PC-9 (cell line): ENCODE measurements at places on chromosomes 1 and 21. TPM values are rescaled to one million over a fixed set of nuclear protein-coding genes. Genes with fewer than 3 reads are reported as not detected.

- DNase-seq: no peak
- H3K27me3 ChIP-seq: no peaks in the 10 kb centered on the region
- no peak overlapping the region for H3K4me3 ChIP-seq
- H3K27ac ChIP-seq: no peak overlapping the region
- H3K4me1 ChIP-seq: peaks cover 13% of the 10 kb centered on the region; the same call in 1 of the 2 replicates
These were observed 92.6 kb downstream of the NID1 start for GRCh38 chr1:235972311-235972689.

GRCh38 chr21:15839601-15840000 lies 109.8 kb downstream of the USP25 start:
- no peaks in the 10 kb centered on the region for H3K27me3 ChIP-seq
- DNase-seq: no peak
- H3K36me3 ChIP-seq: peaks cover 6% of the 10 kb centered on the region; the same call in 1 of the 2 replicates
- no peak overlapping the region for H3K4me3 ChIP-seq
- no peak overlapping the region for H3K27ac ChIP-seq

- no peaks in the 10 kb centered on the region for H3K36me3 ChIP-seq
- peak overlapping the region; percentile 43; the same call in 1 of the 2 replicates for H3K4me3 ChIP-seq
- DNase-seq: no peak
These were observed 408 bp downstream of the ESRRG start for GRCh38 chr1:216722821-216723220.

GRCh38 chr1:1538334-1538733 lies 2.1 kb downstream of the TMEM240 start:
- H3K27me3 ChIP-seq: no peaks in the 10 kb centered on the region
- no peak for DNase-seq
- no peak overlapping the region for H3K4me3 ChIP-seq
- H3K4me1 ChIP-seq: no peaks in the 10 kb centered on the region
- H3K36me3 ChIP-seq: no peaks in the 10 kb centered on the region

GRCh38 chr1:41241354-41241748 lies 755 bp downstream of the SCMH1 start:
- H3K27me3 ChIP-seq: no peaks in the 10 kb centered on the region
- H3K27ac ChIP-seq: no peak overlapping the region
- peak; percentile 43 for DNase-seq
- peaks cover 41% of the 10 kb centered on the region for H3K4me1 ChIP-seq
- H3K4me3 ChIP-seq: peak overlapping the region; percentile 65; the same call in 1 of the 2 replicates
- H3K36me3 ChIP-seq: no peaks in the 10 kb centered on the region

DNA sequence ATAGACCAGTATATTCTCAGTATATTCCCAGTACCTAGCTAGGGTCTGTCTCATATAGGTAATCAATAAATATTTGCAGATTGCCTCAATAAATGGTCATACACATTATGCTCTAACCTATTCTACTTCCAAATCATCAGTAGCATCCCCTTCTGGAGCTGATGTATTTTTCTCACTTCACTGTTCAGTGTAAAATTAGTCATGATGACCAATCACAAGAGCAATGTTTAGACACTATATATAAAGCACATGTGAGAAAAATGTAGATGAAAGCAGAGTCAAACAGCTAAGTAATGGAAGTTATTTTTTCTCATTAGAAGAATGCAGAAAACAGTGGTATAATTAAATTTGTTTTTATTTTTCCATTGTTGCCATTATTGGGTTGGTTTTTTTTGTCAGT lies 34.7 kb downstream of the EPRS1 start:
- H3K4me3 ChIP-seq: no peak overlapping the region
- no peak for DNase-seq
- H3K27me3 ChIP-seq: no peaks in the 10 kb centered on the region
- H3K36me3 ChIP-seq: peaks cover 32% of the 10 kb centered on the region

- no peaks in the 10 kb centered on the region for H3K36me3 ChIP-seq
- H3K4me3 ChIP-seq: peak overlapping the region; percentile 82
- no peak overlapping the region for H3K27ac ChIP-seq
- no peak for DNase-seq
- H3K4me1 ChIP-seq: peaks cover 20% of the 10 kb centered on the region
- no peaks in the 10 kb centered on the region for H3K27me3 ChIP-seq
These were observed 1.1 kb downstream of the SLC35F3 start for GRCh38 chr1:233905416-233906051.

- H3K27ac ChIP-seq: no peak overlapping the region
- H3K36me3 ChIP-seq: no peaks in the 10 kb centered on the region
- no peaks in the 10 kb centered on the region for H3K4me1 ChIP-seq
- DNase-seq: no peak
These were observed 119.3 kb downstream of the DAB1 start for GRCh38 chr1:57304591-57304990.

DNA sequence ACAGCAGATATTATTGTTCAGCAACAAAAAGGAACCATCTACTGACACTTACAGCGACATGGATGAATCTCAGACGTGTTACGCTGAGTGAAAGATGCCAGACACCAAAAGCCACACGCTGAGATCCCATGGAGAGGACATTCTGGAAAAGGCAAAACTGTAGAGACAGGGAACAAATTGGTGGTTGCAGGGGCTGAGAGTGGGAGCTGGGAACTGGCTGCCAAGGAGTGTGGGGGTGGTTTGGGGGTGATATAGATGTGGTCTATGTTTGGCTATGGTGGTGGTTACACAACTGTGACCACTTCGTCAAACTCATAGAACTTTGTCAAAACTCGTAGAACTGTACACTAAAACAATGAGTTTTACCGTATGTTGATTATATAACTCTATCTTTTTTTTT lies 57.7 kb downstream of the RIPK4 start:
- no peaks in the 10 kb centered on the region for H3K27me3 ChIP-seq
- peak overlapping the region; percentile 93; the same call in 1 of the 2 replicates for H3K27ac ChIP-seq
- H3K4me1 ChIP-seq: peaks cover 61% of the 10 kb centered on the region

DNA sequence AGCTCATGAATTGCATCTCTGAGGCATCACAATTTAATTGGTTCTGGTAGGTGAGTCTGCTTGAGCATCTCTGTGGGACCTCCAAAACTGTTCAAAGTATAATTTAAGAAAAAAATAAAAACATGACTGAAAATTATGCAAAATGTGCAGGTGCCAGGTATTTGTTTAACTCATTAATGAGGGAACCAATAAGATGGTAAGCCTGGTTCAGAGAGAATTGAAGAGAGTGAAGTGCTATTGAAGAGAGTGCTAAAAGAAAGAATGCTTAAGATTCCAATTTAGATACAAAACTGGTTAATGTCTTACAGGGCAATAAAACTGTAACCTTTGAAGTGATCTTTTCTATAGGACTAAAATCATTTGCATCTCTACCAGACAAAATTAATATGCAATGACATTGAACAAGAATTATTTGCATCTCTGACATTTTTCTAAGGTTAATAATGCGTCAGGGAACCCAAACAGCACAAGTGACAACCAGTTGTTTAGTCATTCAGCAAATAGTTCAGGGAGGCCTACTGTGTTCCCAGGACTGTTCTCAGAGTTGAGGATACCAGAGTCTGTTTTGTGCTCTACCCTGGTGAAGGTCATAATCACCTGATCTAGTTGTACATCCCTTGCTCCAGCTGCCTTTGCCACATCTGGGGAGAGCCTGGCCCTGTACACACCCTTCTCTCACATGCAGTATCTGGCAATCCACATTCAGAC lies 183.5 kb downstream of the PATJ start:
- H3K27me3 ChIP-seq: no peaks in the 10 kb centered on the region
- DNase-seq: no peak
- H3K4me3 ChIP-seq: no peak overlapping the region
- H3K36me3 ChIP-seq: peaks cover 16% of the 10 kb centered on the region; the same call in 1 of the 2 replicates

GRCh38 chr1:78645723-78646122 lies 3.9 kb upstream of the IFI44 start:
- H3K4me1 ChIP-seq: no peaks in the 10 kb centered on the region
- DNase-seq: no peak
- no peaks in the 10 kb centered on the region for H3K27me3 ChIP-seq

- no peaks in the 10 kb centered on the region; the same call in 1 of the 2 replicates for H3K4me1 ChIP-seq
- peak overlapping the region; percentile 54; the same call in 1 of the 2 replicates for H3K4me3 ChIP-seq
- H3K27me3 ChIP-seq: no peaks in the 10 kb centered on the region
- no peak overlapping the region for H3K27ac ChIP-seq
These were observed 633 bp downstream of the THEMIS2 start for GRCh38 chr1:27872802-27873551.

- peak; percentile 50 for DNase-seq
- H3K27ac ChIP-seq: no peak overlapping the region
- no peaks in the 10 kb centered on the region for H3K4me1 ChIP-seq
- no peaks in the 10 kb centered on the region for H3K36me3 ChIP-seq
These were observed 119.5 kb downstream of the HMCN1 start for GRCh38 chr1:185853739-185854138.

DNA sequence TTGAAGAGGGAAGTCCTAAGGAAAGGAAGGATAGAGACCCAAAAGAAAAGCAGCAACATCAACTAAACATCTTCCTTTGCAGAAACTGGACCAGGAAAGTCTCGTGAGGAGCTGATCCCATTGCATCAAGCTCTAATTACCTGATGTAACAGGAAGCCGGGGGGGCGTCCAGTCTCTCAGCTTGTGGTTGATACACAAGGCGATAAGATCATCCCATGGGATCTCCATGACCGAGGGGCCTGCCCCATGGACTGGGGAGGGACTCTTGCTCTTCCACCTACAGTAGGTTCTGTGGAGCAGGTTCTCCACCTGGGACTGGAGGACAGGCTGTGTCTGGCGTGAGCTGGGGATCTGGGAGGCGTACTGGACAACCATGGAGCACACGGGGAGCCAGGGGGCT lies 14.8 kb upstream of the LSS start:
- H3K4me1 ChIP-seq: no peaks in the 10 kb centered on the region
- no peaks in the 10 kb centered on the region; the same call in 1 of the 2 replicates for H3K36me3 ChIP-seq
- DNase-seq: no peak
- no peak overlapping the region for H3K4me3 ChIP-seq

DNA sequence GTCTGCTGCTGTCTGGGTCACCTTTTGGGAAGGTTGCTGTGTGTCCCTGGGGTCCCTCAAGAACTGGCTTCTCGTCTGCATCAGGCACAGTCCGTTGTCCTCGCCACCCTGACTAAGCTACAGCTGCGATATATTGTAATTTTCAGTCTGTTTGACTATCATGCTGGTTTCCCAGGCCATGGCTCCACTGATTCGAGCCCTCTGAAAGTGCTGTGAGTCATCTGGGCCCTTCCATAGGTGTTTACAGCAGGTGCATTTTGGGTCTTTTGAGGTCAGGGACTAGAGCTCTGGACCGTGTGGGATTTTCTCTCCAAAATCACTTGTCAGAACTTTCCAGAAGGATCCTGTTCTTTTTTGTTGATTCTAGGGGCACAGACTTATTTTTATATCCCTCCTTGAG lies 52.8 kb downstream of the SPSB1 start:
- H3K4me3 ChIP-seq: no peak overlapping the region
- peak; percentile 58 for DNase-seq
- H3K27ac ChIP-seq: peak overlapping the region; percentile 13
- no peaks in the 10 kb centered on the region for H3K27me3 ChIP-seq
- H3K36me3 ChIP-seq: no peaks in the 10 kb centered on the region

DNA sequence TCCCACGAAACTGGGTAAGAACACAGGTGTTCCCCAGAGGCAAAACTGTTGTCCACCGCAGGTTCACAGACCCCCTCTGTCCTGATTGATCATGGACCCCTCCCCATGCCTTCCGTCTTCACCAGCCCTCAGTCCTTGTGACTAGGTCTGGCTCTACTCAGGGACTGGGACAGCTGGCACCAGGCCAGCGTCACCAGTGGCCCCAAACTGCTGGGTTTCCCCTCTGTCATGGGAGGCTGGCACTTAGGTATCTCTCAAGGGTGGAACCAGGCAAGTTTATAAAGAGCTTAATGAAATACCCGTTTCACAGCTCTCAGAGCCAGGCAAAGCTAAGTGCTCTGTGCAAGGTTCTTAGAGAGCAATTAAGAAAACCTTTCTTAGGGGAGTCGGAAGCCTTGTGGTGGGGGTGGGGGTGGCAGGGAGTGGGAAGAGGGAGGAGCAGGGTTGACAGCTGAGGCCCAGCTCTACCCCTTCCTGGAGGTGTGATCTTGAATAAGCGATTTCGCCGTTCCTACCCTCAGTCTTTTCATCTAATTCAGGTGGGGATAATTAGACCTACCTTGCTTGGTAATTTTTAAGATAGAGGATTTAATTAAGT lies 35.0 kb upstream of the IFNLR1 start:
- H3K36me3 ChIP-seq: no peaks in the 10 kb centered on the region
- no peak overlapping the region for H3K4me3 ChIP-seq
- H3K27me3 ChIP-seq: no peaks in the 10 kb centered on the region
- DNase-seq: no peak
- no peak overlapping the region for H3K27ac ChIP-seq
- 0 out of 2 replicates have a peak, but pooled peaks cover 1% of the 10 kb centered on the region for H3K4me1 ChIP-seq

GRCh38 chr1:206693029-206693428 lies 8.3 kb downstream of the MAPKAPK2 start:
- H3K27ac ChIP-seq: no peak overlapping the region
- no peaks in the 10 kb centered on the region for H3K36me3 ChIP-seq
- no peak for DNase-seq
- no peak overlapping the region for H3K4me3 ChIP-seq
- peaks cover 7% of the 10 kb centered on the region for H3K4me1 ChIP-seq

DNA sequence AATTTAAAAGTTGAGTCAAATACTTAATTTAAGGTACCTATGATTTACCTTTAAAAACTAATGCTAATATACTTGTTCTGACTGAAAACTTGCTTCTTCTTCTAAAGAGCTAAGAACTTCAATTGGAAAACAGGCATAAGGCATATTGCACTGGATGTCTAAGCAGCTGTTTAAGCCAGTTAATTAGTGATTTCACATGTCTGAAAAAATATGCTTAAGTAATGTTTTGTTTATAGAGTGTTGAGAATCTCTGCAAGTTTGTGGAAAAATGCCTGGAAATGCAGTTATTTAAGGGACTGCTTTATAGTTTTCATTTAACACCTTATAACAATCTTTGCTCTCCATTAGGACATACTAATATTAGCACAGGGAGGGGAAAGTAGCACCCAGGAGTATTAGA lies 28.2 kb downstream of the UBE2U start:
- no peaks in the 10 kb centered on the region for H3K36me3 ChIP-seq
- H3K4me3 ChIP-seq: no peak overlapping the region
- no peaks in the 10 kb centered on the region; the same call in 1 of the 2 replicates for H3K4me1 ChIP-seq
- no peak overlapping the region for H3K27ac ChIP-seq

DNA sequence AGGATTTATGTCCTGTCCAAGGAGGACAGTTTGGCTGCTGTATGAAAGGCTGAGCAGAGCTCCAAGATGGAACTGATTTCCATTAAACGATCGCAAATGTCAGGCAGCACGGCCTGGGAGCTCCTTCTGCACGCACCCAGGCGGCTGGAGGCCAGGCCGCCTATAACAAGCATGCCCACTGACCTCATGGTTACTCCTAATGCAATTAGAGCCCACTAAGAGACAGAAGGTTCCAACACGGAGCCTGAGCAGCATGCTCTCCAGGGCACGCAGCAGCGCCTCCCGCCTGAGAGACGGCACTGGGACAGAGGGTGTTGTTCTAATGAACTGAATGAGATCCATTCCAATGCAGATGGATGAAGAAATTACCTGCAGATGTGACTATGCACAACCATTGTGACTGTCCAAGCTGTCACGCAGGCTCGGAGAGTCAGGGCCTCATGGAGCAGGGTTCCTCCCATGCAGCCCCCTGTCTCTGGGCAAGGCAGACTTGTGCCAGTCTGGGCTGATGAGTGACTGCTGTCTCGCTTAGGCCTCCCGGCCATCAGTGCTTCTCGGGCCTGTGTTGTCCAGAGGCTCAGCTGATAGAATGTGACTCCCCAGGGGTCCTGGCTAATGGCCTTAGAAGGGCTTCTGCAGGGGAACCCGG lies 25.2 kb upstream of the CDCA8 start:
- DNase-seq: no peak
- H3K4me3 ChIP-seq: no peak overlapping the region
- H3K4me1 ChIP-seq: no peaks in the 10 kb centered on the region

Gene DRAXIN
- total RNA-seq: not detected in 2 replicates

Gene KRTAP11-1
- total RNA-seq: not detected in 2 replicates

Gene VAV3
- 0.63 and 1.7 TPM in 2 replicates for total RNA-seq

Gene GBP5
- total RNA-seq: not detected in 2 replicates

Gene ATAD3C
- 4.0 and 4.2 TPM in 2 replicates for total RNA-seq

Gene JAM2
- total RNA-seq: not detected in 2 replicates

Gene MR1
- total RNA-seq: 11.2 and 15.5 TPM in 2 replicates
